ENCODE measurements at places on chromosomes 4 and X.

- DNase-seq: no peak
Observed at GRCh38 chrX:107755721-107756120, 19.9 kb downstream of the TSC22D3 start.

DNA sequence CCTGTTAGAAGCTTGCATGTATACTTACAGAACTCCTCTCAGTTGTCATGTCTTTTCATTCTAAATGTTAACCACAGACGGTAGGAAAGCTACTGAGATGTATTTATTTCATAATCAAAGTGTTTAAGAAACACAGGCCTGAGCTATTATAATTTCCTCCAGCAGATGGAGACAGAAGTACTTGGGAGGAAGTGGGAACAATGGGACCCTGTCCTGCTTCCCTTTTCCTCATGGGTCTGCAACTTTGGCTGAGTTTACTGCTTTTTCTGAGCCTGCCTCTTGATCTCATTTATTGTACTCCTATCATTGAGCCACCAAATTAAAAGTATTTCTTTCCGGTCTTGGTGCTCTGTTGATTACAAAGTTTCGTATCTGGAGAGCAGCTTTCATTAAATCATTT is 67.7 kb upstream of the SPANXN2 start:
- no peak for DNase-seq

DNA sequence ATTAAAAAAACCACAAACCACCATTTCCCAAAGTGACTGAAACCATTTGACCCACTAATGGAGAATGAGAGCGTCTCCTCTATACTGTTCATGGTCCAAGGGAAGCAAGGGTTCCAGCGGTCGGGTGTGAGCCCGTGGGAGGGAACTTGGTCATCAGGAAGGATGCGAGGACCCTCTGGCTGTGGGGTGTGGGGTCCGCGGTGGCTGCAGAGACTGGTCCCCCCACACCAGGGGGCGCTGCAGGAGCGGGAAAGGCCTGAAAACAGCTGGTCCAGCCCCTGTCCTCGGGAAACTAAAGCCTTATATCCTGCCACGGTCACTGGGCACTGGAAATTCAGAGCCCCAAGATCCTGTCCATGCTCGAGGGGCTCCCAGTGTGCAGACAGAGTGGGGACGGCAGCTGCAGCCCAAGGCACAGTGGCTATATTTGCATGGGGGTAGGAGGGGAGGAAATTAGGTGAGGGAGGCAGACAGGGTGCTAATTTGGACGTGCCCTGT is 4.3 kb downstream of the BLOC1S4 start:
- DNase-seq: no peak

DNA sequence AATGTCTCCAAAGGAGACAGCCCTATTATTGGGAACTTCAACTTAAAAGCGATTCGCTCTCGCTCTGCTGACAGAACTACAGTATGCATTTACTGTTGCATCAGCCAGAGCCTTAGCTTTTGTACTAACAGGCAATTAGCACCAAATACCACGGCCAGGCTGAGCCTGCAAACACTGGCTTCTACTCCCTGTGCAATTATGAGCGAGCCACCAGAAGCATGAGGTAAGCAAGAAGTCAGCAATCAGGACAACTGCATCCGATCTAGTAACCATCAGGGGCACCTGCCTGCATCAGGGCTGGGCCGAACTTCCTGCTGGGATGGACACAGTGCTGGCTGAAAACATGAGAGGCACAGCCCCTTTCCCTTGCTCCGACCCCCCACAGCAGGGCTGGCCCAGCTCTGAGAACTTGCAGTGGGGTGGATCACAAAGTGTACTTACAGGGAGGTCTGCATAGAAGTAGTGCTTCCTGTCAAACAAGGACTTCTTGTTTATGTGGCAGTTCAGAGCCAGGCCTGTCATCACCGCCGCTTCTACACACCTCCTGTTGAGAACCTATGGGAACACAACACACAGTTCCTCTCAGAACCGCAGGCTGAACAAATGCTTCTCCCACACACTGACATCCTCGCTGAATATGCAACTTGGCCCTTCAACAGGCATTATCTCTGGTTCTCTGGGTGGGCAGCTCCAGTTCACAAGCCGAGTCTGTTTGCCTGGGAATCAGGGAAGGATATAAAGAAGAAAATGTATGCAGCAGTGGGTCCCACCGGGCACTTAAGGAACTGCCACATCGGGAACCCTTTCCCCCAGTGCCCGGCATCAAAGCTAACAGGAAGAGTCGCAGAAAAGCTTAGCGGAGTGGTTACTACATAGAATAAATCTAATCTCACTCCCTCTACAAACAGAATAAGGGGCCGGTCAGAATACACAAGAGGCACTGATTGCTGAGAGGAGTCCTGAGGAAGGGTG is 41.5 kb downstream of the GATB start:
- no peak for DNase-seq

DNA sequence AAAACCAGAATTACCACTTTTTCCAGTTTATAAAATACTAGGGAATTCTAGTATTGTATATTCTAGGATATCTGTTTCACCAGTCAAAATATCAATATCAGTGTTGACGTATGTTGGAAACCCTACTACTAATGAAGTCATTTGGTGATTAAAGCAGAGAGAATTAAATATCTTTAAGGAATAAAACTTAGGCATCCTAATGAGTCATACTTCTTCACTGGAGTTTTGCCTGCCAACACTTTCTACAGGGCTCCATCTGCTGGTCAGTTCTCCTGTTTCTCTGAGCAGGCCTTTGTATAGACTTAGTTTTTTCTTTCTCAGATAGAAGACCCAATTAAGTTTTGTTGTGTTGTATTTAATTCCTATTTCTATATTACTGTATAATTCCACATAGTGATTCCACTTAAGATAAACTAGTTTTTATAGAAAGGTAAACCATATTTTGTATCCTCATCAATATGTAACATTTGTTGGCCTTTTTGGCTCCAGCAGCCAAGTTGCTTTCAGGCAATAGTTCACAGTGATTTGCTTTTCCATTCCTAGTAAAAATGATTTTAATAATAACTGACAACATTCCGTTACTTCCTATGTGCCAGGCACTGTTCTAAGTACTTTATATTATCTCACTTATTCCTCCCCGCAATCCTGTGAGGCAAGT is 3.5 kb downstream of the AP1AR start:
- peak; percentile 61 for DNase-seq

- no peak for DNase-seq
Observed at GRCh38 chr4:169909479-169909878, 116.7 kb downstream of the MFAP3L start.
